AML-193 (cell line): ENCODE measurements at places on chromosomes 3 and 15.

GRCh38 chr3:179037351-179037750 lies 34.3 kb downstream of the ZMAT3 start:
- peak; percentile 85 for DNase-seq

DNA sequence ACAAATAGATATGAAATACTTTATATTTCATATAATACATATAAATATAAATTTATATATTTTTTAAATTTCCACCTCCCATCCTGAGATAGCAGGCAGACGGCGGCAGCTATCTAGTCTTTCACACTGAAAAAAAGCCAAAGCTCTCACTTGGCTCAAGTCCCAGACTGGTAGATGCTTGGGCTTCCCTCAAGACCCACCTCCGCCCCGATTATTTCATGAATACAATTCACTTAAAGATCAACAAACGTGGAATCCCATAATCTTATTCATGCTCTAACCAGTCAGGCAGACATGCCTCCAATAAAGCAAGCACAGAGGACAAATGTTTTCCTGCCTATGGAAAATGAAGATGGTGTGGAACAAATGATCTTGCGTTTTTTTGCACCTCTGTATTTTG lies 275.9 kb upstream of the NR2F2 start:
- DNase-seq: no peak

- no peak for DNase-seq
Observed at GRCh38 chr3:112086076-112086854, at the start of gene C3orf52. C3orf52 (plus strand) TSS chr3:112086389; CDS start chr3:112086408, 19 bp downstream.

GRCh38 chr3:135513106-135514059 lies 452.1 kb upstream of the PPP2R3A start:
- no peak for DNase-seq

GRCh38 chr15:48458876-48459275 lies 127.6 kb downstream of the DUT start:
- DNase-seq: no peak

GRCh38 chr3:160671231-160671630 lies 5.7 kb upstream of the ARL14 start:
- no peak for DNase-seq

- peak; percentile 68 for DNase-seq
Observed at GRCh38 chr15:91302588-91303439, 202.8 kb downstream of the SV2B start.

DNA sequence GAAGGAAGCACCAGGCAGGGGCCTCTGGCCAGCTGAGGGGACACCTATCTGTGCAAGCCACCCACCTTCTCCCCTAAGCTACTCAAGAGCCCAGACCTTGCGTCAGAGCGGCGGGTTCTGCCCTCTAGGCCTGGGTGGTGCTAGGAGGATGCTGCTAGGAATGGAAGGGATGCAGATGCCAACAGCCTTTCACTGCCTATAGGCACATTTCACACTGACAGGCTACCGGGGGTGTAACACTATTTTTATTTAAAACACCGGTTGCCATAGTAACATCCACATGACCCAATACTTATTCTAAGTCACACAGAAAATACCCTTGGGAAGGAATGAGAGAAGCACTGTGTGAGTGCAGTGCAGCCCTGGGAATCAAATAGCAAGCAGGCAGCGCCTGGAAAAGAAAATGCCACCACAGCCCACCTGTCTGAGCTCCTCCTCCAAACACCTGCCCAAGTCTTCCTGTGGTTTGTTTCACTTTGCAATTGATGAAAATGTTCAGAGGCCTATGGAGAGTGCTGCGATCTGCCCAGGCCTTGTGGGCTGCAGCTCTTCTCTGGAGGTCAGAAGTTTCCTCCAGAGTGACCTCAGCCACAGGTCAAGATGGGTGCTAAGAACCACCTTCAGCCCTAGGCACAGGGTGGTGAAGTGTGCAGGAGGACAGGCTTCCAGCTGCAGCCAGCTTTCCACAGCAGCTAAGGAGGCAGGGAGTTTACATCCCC lies 113.5 kb upstream of the TOPAZ1 start:
- no peak for DNase-seq

DNA sequence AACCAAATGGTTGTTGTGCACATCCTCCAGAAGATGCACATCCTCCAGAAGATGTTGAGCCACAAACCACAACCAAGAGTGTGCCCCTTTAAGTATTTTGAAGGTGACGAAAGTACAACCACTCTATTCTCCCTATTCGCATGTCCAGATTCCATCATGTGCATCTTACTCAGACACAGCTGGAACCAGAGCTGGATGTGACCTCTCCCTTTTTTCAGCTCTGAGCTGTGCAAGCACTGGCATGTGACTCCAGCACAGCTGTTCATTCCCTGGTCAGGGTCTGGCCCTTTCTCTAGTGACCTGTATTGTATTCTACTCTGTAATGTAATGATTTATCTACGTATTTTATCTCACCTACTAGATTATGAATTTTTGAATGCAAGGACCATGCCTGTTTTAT lies 29.3 kb upstream of the DLG1 start:
- DNase-seq: no peak

- DNase-seq: peak; percentile 40
Observed at GRCh38 chr3:67819447-67819846, 165.0 kb upstream of the SUCLG2 start.

DNA sequence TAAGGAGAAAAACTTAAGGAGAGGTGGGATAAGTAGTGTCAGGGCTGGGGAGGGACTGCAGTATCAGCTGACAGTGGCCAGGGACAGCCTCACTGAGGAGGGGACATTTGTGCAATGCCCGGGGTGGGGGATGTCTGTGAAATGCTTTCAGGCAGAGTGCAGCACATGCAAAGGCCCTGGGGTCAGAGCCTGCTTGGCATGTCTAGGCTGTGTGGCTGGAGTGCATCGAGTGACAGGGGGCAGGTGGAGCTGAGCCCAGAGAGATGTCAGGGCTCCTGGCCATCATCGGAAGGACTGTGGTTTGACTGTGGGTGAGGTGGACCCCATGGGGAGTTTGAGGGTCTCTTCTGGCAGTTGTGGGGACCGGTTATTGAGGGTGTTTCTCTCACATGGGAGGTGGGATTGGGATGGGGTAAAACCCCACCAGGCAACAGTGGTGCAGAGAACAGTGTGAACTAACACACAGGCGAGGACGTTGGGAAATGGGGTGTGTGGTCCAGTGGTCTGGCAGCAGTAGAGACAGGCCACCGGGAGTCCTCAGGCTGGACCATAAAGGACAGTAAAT lies 61.2 kb downstream of the FBLN2 start:
- DNase-seq: no peak

DNA sequence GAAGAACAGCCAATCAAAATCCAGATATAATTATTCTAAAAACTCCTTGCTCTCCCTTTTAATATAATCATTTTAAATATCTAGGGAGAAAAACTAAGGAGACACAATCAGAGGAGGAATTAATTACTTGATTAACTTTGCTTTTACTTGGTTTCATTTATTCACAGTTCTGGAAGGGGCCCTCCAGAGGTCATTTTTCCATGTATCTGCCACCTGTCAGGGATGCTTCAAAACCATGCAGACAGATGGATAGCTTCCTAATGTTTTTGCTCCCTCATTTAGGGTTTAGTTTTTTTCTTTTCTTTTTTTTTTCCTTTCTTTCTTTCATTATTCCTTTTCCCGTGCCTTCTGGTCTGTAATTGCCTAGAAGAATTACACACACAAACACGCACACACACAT lies 438.1 kb upstream of the ARPP21 start:
- no peak for DNase-seq

GRCh38 chr3:52983336-52983807 lies 62.5 kb downstream of the SFMBT1 start:
- peak; percentile 54 for DNase-seq

DNA sequence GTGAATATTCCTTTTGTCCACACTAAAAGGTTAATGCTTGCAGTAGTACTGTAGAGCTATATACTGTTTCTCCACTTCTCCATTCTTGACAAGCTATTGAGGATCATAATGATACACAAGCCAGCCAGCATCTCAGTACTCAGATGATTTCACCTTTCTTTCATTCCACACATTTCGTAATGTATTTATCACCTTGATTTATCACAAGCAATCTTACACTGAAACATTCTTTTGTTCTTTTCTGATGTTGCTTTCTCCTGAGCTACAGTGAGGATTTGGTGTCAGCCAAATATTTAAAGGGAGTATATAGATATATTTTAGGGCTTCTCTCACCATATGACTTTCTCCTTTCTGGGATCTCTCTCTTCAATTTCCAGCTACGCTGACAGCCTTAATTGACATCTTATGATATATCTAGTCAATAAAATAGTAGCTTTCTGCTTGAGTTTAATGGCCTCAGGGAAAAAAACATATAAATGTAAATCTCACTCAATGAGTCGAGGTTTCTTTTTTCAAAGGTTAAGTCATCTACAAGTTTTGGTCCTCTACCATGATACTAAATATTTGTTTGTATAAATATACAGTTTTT lies 1327.0 kb downstream of the NSUN3 start:
- no peak for DNase-seq

- DNase-seq: peak; percentile 0
Observed at GRCh38 chr3:19688767-19689166, 245.2 kb downstream of the EFHB start.

DNA sequence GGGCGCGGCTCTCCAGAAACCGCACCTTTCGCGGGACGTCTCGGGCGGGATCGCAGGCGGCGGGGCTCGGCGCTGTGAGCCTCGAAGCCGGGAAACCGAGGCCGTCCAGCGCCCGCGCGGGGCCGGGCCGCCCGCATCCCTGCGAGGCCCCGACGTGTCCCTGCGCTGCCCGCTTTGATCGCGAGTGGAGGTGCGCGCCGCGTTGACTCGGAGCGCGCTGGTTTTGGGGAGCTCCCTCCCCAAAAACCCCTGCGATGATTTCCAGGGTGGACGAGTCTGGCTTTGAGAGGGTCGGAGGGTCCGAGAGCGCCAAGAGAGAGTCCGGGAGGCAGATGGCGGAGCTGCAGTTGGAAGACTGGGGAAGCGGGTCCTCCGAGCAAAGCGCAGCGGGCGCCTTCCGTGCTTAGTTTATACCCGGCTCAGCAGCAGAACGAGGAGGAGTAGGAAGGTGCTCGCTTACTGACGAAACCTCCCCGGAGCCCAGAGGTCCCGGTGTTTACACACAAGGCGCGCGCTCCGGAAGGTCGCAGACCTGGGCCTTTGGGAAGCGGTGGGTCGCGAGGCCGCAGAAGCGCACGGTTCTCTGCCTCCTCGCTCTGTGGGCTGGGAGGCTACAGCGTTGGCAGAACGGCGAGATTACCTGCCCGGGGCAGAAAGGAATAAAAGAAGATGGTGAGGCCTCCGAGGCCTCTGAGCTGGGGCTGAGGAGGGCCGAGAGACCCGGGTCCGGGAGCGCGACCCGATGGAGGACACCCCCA lies 687 bp downstream of the ALDH1A3 start:
- no peak for DNase-seq

GRCh38 chr3:121758727-121759450 lies 9.3 kb upstream of the GOLGB1 start:
- DNase-seq: no peak

DNA sequence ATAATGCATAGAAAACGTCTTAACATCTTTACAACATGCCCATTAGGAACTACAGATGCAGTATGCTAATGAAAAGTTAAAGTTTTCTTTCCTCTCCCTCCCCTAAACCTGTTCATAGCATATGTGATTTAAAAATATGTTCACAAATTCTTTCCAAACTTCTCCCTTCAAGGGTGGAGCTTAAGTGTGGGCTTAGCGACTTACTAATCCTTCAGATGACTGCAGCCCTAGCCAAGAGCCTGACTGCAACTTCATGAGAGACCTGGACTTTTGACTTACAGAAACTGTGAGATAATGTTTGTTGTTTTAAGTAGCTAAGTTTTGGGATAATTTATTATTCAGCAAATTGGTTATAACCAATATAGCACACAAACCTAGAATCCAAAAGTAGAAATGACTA lies 22.0 kb upstream of the ANXA2 start:
- DNase-seq: no peak
